NCI-H446 (cell line): ENCODE measurements at places on chromosomes 5 and 9.

DNA sequence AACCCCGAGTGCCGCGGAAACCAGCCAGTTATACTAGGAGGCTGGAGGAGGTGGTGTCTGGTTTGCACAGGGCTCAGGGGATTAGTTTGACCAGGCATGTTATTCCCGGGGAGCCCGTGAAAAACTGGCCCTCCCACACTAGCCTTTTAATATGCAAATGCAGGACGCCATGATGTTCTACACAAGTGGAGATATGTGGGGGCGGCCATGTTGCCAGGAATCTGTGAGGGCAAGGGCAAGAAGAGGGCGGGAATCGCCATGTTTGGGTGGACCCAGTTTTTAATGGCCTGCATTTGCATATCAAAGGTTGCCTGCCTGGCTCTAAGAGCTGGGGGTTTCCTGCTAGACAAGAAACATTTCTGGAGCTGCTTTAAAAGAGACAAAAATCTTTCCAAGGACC is 940.7 kb downstream of the CDH18 start:
- DNase-seq = no peak

DNA sequence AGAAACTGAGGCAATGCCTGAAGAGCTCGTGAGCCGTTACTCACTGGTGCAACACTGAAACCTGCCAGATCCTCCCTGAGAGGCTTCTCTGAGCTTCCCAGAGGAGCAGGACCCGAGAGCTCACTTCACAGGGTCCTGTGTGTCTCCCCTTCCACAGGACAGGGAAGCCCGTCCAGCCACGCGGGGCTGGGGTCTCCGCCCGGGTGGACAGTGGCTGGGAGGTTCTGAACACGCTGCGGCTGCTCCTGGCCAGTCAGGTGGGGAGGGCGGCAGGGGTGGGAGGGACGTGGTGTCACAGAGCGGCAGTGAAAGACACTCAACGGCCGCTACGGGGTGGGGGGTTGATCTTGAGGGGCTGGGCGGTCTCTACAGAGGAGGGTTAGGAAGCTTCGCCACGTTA is 290 bp upstream of the ZDHHC11 start:
- DNase-seq = no peak

DNA sequence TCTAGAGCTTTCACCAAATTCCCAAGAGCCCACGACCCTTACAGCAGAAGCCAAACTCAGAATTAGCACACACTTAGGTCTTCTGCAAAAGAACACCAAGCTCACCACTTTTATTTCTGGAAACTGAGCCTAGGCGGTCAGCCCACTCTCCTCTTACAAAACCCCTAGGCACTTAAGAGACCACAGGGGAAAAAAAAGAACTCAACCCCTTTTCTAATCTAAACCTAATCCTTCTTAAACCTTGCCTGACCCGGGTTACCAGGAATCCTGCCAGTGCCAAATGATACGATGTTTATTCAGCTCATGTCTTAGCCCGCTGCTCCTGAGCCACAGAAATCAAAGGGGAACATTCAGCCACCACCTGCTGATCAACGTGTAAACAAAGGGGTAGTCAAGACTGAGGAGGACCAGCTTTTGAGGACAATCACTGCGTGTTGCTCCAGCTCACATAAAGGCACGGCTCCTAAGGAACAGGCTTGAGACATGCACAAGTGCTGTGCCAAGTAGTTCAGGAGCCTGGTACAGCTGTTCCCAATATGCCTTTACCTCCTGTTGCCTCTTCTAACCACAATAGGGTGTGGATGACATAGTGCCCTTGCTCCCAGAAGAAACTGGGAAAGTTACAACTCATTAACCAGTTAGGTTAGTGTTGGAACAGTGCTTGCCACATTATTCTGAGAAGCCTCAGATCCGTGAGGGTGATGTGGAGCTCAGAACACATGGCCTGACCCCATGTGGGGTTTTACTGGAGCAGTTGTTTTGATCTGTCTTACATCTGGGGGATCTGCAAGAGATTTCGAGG is 49.3 kb downstream of the ZFAND5 start:
- peak; percentile 52 for DNase-seq

- no peak for DNase-seq
Observed at GRCh38 chr9:27165670-27166069, 56.6 kb downstream of the TEK start.

GRCh38 chr9:84756171-84756570 is 86.6 kb downstream of the NTRK2 start:
- no peak for DNase-seq

DNA sequence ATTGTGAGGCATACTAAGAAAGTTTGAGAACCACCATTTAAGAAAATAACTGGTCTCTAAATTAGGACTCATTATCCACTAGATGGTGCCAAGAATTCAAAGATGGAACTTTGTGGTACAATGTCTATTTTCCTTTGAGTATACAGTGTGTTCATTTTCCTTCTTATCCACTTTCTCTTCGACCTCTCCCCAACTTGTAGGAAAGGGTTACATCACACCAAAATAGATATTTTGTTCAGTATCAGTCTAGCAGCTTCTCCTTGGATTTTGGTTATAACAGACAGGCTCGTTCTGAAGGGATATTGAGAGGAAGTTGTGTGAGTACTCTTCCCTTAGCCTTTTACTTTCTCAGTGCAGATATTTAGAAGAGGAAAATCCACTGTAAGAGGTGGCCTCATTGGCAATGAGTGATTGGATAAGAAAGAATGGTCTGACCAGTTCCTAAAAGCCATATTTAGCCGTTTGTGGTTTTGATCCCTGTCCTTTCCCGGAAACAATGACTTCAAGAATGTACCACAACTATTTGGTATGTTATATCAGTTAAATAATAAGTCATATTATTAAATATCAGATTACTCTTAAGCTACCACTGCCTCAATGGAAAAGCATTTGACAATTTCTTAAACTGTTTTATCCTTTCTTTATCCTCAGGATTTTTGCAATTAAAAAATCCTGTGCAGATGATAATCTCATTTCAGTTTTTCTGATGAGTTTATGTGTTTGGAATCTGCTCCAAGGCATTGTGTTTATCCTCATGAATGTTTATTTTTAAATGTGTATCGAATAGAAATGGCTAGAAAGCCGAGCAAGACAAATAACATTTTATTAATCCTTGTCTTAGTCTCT is 69.0 kb upstream of the GRAMD2B start:
- no peak for DNase-seq

- DNase-seq = no peak
Observed at GRCh38 chr5:24645483-24645882, 705 bp upstream of the CDH10 start.

- DNase-seq = no peak
Observed at GRCh38 chr9:107856633-107857032, 367.1 kb upstream of the KLF4 start.

- DNase-seq = no peak
Observed at GRCh38 chr9:136943291-136944211, 987 bp downstream of the FBXW5 start.

- DNase-seq = no peak
Observed at GRCh38 chr9:126464694-126465441, 138.2 kb downstream of the MVB12B start.

- DNase-seq = no peak
Observed at GRCh38 chr5:50709471-50709870, 43.0 kb downstream of the PARP8 start.

DNA sequence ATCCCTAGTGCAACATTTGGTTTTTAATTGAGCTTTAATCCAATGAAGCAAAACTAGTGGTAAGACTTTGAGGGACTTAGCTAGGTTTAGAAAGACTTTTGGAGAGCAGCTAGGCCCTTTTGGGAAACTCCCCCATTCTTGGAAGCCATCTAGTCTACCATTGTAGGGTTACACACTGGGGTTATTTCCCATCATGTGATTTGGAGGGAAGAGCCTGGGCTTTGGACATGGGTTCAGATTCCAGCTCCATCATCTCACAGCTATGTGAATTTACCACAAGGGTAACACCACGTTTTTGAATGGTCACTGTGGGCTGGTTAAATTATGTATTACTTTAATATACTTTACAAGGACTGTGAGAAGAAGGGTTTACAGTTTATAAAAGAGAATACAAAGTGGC is 18.3 kb upstream of the TNFSF15 start:
- no peak for DNase-seq

- no peak for DNase-seq
Observed at GRCh38 chr5:177412603-177413233, 3.4 kb upstream of the F12 start.

DNA sequence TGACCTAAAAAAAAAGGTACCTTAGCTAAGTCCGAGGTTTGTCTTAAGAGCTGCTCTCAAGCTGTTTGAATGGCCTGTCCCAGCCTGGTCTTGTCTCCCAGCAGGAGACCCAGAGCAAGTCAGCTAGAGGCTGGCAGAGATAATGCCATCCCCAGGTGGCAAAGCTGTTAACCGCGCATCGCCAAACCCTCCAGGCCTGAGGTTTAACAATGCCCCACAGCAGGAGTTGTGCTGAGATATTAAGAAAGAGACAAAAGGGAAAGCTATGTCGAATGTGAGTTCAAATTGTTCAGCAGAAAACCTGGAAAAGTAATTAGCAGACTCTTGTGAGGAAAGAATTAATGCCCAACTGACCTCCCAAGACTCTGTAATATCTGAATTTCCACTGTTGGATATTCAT is 187.1 kb downstream of the FSTL4 start:
- no peak for DNase-seq

GRCh38 chr5:141343242-141343952 is at the start of gene PCDHGA3:
Gene PCDHGA3, plus strand, starts transcription at chr5:141343829. Its CDS starts 205 bp downstream, at chr5:141344034.
- DNase-seq = no peak

DNA sequence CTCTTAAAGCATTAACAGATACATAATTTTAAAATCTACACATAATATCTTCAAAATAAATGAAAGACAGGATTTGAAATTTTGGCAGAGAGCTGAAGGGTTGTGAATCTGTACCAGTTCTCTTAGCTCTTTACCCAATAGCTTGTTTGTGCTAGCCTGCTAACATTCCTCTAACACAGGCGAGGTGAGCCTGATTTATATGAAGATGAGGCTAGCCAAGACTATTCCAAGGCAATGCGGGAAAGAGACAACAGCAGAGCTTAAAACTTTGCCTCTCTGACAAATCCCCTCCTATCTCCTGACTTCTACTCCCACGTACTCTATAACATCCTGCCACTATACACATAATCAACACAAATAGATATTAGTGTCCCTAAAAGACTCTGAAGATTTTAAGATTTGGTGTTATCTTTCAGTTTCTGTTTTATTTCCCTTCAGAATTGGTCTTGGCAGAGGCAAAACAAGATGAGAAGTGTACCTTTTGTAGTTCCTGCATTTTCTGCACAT is 745.6 kb upstream of the ZNF608 start:
- no peak for DNase-seq

DNA sequence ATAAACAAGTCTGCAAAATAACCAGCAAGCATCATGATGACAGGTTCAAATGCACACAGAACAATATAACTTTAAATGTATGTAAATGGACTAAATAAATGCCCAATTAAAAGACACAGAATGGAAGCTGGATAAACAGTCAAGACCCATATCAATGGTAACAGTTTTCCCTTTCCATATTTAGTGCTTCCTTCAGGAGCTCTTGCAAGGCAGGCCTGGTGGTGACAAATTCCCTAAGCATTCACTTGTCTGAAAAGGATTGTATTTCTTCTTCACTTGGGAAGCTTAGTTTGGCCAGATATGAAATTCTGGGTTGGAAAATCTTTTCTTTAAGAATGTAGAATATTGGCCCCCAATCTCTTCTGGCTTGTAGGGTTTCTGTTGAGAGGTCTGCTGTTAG is 120.2 kb upstream of the RASA1 start:
- DNase-seq = no peak

GRCh38 chr5:35160486-35161116 is 69.7 kb downstream of the PRLR start:
- DNase-seq = no peak

DNA sequence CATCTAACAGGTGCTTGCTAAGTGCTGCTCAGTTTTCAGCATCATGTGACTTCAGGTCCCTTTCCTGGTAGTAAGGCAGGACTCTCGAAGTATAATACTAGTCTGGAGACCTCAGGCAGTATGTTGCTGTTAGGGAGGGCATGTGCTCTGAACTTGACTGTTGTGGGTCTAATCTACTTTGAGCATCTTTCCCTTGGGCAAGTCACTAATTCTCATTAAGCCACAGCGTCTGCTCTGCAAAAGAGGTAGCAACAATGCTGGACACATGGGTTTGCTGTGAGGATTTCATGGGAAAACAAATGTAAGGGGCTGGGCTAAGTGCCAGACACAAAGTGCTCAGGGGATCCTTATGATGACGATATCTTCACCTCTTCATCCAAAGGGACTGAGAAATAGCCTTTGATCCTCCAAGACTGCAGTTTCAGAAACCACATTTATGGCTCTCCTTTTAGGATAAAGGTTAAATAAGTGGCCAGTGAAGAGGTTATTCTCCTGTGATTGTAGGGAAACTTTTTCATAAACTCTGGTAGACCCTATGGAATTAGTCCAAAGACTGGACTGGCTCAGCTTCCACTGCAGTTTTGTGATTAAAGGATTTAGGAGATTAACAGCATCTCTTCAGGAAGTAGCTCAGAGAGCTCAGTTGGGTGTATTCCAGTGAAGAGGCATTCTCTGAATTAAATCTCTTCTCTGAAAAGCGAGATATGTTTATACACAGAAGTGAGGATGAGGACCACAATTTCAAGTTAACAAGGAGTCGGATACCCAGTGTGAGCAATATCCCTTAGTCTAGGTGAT is 216.6 kb downstream of the SGCD start:
- DNase-seq = no peak

DNA sequence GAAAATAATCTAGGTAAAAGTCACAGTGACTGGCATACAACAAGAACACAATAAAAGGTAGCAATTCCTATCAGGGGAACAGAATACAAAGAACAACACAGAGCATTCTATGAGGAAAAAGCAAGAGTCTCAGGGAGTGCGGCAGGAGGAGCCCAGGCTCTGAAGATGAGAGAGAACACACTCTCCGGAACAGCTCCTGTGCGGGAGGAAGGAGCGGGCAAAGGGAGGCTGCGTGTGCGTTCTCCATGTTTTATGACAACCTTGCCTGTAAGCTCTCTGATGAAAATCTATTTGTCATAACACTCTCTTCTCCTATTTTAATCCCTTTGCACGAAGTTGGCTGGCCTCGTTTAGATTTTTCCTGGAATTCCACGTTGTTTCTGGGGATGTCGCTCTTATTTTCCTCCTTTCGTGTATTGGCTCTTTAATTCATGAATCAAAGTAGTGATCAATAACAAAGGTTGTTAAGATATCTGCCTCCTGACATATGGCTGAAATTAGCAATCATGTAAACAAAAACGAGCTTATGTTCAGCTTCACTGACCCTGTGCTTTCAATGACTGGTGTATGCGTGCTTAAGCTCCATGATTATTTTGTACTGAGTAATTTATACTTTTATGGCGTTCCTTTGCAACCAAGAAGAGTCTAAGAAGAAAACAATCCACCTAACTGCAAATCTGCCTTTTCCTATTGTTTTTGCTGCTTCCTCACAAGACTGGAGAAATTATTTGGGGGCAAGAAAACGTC is 109.5 kb downstream of the MYO10 start:
- DNase-seq = no peak

- no peak for DNase-seq
Observed at GRCh38 chr9:86337469-86338108, 16.6 kb downstream of the TUT7 start.

- DNase-seq = no peak
Observed at GRCh38 chr5:766666-767431, 17.7 kb downstream of the ZDHHC11B start.
